ENCODE measurements at places on chromosomes 5 and 9. TPM values are rescaled to one million over a fixed set of nuclear protein-coding genes. Genes with fewer than 3 reads are reported as not detected.

The SYK gene
- total RNA-seq, result 21.5 TPM

The CERT1 gene
- 30.0 TPM for total RNA-seq

The QSOX2 gene
- 43.7 TPM for total RNA-seq

The WDR38 gene
- total RNA-seq, result not detected
